ENCODE measurements at places on chromosomes 11 and 22.

DNA sequence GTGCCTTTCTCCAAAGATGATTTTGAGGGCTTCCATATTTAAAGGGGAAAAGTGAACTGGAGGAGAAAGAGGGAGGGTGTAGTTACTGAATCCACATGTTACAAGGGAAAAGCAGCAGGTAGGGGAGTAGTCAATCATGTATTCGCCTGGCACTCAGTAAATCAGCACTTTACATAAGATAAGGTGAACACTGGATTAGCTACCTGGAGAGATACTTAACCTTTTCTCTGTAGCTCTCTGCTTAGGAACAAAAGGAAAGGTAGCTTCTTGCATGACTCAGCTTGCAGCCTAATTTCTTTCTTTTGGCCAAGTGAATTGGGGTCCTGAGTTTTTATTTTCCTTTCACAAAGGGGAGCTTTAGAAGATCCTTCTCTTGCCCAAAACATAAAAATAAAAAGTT, 43.3 kb upstream of the PHF21B start:
- no peak for DNase-seq

DNA sequence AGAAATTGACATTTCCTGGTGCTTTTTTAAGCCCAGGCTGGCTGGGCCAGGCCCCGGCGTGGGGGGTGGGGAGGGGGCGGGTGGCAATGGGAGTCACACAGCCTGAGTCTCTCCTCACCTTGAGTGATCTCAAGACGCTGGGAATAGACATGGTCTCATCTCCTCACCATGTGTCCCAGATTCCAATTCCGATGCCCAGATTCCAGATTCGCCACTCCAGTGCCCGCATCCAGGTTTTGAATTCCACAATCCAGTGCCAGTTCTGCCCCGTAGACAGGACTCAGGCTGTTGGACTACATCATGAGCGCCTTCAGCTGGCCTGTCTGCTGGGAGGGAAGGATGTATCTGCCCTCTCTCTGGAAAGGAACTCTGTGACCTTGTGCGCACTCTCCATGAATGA, 19.1 kb downstream of the KCNC1 start:
- no peak for DNase-seq

DNA sequence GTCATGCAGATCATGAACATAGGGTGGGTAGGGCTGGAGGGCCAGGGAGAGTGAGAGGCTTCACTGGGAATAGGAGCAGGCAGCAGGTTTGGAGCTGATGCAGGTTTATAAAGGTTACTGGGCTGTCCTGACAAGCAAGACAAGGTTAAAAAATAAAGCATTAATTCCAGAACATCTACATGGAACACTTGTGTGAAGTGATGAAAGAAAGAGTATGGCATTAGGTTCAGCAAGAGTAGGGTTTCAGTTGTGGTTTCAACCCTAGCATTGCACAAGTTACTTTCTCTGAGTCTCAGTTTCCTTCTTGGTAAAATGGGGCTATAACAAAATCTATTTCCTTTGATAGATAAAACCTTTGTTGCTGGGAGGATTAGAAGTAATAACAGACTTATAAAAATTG, 114.6 kb upstream of the SESN3 start:
- no peak for DNase-seq

DNA sequence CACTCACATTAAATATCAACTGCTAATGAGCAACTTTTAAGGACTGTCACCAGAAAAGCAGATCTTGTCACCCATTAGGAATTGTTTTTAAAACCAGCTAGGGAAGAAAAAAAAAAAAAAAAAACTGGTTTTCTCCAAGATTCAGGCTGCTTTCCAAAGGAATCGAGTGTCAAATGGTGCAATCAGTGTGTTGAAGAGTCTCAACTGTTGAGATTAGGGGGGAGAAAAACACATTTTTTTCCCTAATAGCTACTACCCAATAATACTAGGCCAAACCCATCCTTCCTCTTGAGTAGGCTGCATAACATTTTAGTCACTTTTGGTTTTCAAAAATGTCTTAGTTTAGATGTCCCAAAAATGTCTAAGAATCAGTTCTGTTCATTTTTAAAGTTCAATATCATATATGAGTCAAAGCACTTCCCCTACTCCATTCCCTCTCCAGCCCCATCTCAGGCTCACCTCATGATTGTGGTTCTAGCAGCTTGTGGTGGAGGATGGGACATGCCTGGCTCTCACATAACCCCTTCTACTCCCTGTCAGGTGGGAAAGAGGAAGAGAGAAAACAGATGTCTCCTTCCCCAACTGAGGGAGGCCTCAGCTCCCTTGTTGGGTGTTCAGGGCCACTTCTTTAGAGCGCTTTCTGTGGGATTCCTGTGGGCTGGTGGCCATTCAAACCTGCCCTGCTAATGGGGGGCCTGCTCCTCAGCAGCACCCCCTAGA, 193.6 kb downstream of the CWF19L2 start:
- DNase-seq: no peak

DNA sequence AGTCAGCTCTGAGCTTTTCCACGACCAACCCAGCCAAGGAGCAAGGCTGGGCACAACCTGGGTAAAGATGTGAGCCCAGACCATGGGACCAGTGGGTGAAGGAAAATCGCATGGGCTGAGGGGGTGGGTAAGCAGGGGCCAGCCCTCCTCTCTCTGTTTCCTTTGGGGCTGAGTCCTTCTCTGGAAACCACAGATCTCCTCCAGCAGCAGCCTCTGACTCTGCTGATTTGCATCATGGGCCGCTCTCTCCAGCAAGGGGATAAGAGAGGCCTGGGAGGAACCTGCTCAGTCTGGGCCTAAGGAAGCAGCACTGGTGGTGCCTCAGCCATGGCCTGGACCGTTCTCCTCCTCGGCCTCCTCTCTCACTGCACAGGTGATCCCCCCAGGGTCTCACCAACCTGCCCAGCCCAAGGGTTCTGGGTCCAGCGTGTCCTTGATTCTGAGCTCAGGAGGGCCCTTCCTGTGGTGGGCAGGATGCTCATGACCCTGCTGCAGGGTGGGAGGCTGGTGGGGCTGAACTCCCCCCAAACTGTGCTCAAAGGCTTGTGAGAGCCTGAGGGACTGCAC, 67.8 kb downstream of the GGTLC2 start:
- DNase-seq: no peak

- no peak for DNase-seq
Observed at GRCh38 chr11:75602951-75603350, 40.9 kb downstream of the SERPINH1 start.

GRCh38 chr11:18776324-18776723, 15.3 kb downstream of the PTPN5 start:
- no peak for DNase-seq

DNA sequence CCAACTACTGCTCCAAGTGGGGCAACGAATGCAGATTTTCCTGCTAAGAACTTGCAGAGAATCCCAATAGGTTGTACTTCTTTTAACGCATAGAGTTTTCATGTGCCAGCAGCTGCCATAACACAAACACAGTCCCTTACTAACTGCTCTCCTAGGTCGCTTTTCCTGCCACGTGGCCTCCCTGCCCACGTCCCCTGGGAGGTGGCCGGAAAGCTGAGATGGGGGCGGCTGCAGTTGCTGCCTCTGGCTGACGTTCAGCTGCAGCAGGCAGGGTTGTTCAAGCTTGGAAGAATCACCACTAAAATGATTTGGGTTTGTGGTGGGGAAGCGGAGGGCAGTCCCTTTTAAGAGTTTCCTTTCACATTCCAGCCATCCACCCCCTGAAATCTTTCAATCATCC, 39.3 kb downstream of the ZNF202 start:
- no peak for DNase-seq

- no peak for DNase-seq
Observed at GRCh38 chr11:1310318-1310687, 871 bp upstream of the TOLLIP start.

DNA sequence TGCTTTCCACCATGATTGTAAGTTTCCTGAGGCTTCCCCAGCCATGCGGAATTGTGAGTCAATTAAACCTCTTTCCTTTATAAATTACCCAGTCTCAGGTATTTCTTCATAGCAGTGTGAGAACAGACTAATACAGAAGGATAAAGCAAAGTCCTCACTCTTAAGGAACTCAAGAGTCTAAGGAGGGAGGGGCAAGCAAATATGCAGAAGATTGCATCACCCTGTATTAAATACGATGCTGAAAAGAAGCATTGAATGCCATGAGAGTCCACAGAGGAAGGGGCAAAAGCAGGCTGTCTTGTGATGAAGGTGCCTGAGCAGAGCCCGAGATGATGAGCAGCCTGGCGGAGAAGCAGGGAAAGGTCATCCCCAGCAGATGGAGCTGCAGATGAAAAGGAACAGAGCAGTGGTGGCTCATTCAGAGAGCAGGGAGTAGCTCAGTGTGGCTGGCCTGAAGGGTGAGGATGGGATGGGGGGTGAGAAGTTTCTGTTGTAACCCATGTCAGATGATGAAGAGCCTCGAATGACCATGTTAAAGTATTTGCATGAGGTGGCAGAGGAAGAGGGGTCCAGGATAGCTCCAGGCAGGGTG, 6.3 kb upstream of the IZUMO1R start:
- no peak for DNase-seq

- no peak for DNase-seq
Observed at GRCh38 chr11:103541186-103541795, 432.1 kb downstream of the DYNC2H1 start.

DNA sequence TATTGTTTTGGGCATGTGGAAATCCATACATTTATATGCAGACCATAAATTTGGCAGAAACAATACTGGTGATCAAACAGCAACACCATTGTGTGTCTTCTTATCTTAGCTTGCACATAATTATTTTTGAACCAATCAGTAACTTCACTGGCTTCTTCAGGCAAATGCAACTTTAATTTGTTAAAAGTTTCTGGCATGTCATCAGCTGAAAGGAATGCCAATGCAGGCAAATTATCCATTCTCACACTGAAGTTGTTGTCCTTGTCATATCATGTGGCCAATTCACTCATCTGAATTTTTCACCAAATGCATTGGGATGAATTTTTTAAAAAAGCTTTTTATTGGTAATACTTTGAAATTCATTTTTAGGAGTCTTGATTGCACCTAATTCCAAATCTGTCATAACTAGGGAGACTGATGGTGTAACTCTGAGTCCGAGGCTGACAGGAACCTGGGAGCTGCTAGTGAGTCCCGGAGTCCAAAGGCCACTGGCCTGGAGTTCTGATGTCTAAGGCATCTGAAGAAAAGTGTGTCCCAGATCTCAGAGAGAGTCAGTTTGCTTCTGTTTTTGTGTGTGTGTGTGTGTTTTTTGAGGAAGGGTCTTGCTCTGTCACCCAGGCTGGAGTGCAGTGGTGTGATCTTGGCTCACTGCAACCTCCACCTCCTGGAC, 17.4 kb upstream of the OR10V1 start:
- no peak for DNase-seq

GRCh38 chr11:109196016-109196415, 226.0 kb upstream of the C11orf87 start:
- DNase-seq: no peak

- no peak for DNase-seq
Observed at GRCh38 chr22:30923168-30923900, 45.2 kb downstream of the MORC2 start.

Data from AG04450 (cell line).